ENCODE measurements at places on chromosomes 6 and 20.

DNA sequence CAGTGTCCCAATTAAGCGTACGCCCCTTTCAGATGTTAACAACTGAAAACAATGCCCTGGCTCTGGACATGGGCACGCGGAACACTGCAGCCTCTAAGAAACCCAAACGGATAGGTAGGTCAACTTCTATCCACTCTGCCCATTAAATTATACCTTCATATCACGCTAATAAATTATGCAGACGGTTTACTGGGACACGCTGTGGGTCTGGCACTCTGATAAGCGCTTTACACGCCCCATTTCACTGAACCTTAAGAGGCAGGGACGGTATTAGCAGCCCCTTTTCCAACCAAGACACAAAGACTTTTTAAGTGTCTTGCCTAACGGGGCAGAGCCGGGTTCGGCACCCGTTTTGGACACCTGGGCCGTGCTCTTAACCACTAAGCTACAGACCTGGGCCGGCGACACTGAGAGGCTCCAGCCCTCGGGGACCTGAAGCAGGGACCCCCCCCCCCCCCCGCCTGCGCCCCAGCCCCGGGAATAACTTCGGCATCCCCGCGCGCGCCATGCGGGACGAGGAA is 744 bp downstream of the STAU1 start:
- no peak for DNase-seq

- no peak for DNase-seq
These were observed 5.3 kb downstream of the KCNB1 start for GRCh38 chr20:49477200-49477599.

DNA sequence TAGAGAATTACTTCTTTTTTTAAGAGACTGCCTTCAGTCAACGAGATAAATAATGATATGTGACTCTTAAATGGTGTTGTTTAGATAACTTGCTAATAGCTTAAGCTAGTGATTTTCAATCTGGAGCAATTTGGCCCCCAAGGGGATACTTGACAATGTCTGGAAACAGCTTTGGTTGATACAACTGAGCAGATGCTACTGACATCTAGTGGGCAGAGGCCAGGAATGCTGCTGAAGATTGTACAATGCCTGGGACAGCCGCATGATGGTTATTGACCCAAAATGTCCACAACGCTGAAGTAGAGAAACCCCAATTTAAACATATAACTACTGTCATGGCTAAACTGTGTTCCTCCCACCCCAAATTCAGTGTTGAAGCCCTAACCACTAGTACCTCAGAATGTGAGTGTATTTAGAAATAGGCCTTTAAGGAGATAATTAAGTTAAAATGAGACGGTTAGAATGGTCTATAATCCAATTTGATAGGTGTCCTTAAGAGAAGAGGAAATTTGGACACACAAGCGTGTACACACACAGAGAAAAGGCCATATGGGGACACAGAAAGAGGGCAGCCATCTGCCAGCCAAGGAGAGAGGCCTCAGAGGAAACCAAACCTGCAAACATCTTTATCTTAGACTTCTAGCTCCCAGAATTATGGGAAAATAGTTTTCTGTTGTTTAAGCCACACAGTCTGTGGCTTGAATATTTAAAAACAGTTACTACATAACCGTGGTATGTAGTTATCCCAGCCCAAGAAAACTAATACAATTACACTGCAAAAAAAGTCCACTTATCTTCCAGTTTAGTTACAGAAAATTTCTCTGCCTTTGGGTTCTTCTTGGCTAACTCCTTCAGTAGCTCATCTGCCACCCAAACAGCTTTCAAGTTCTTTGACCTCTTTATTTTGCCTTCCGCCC is 22.2 kb downstream of the RWDD2A start:
- DNase-seq: peak; percentile 57

DNA sequence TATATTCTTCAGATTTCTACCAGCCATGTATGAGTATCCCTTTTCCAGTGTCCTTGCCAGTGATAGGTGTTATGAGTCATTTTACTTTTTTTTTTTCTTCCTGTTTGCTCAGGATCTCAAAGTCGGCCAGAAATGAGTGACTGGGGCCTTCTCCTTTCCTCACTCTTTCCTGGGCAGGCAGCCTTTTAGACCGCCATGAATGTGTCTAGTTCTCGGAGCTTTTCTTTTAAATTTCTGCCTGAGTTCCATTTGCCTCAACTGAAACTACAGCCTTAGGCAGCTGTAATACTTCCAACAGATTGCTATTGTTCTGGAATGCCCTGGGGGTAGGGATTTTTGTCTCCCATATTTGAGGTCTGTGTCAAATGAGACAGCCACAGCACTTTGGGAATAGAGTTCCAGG is 83.7 kb downstream of the STXBP5 start:
- DNase-seq: no peak

- no peak for DNase-seq
These were observed 168.4 kb downstream of the FOXC1 start for GRCh38 chr6:1777921-1778685.

- DNase-seq: no peak
These were observed 315.9 kb downstream of the TFAP2A start for GRCh38 chr6:10098756-10099528.

GRCh38 chr20:36471885-36472636 is 69.3 kb upstream of the MYL9 start:
- DNase-seq: no peak

DNA sequence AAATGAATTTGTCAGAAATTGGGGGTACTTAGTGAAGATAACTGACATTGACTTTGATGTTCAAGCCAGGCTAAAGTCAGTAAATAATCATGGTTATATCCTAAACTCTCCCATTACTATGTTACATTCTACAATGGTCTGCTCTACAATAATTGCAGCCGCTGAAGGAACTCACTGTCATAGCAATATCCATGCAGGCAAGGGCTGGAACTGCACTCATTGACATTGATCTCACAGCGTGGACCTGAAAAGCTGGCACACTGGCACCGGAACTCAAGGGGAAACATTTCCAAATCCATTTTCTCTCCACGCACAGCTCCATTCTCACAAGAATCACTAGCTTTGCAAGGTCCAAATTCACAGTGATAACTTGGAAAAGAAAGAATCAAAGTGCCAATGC is 702.7 kb downstream of the EYS start:
- DNase-seq: no peak

DNA sequence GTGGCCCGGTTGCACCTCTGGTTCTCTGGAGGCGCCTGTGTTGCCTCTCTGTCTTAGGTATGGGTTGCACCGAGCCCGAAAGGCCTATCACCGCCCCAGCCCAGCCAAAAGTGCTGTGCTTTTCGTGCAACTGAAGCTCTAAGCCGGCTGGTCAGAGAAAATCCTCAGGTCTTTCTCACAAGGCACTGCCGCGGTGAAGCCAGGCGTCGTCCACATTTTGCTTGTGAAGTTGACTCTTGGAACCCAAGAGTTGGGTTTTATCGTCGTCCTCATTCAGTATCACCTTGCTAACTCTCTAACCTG is 726 bp upstream of the EMILIN3 start:
- DNase-seq: no peak

DNA sequence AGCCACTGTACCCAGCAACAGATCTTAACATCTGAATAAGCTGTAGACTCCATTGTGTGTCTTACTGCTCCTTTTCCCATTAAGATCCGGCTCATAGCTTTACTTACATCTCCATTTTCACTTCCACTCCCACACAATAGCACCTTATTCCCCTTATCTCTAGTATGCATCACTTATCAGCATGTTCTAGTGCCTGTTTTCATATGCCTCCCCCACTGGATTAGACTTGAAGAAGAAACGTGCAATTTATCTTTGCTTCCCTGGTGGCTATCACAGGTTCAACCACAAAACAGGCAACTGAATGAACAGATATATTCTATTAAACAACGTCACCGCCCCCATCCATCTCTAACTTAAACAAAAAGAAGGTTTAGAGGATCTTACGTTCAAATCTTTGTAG is 12.1 kb downstream of the SSR1 start:
- DNase-seq: no peak

DNA sequence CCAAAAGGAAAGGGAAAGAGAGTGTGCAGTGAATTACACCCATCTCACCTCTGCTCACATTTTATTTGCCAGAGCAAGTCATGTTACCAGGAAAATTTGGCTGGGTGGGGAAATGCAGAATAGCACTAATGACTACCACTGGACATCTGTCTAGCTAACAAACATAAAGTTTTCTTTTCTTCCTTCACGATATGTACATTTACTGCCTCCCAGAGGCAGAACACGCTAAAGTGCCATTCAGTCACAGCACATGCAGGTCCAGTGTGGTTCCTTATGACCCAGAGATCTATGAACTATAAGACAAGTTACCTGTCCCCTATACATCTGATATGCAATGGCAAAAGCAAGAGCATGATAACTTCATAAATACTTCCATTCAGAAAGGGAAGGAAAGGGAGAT is 194.1 kb downstream of the OGFRL1 start:
- DNase-seq: no peak

- no peak for DNase-seq
These were observed 78.9 kb downstream of the SLX4IP start for GRCh38 chr20:10513931-10514575.

- DNase-seq: no peak
These were observed 244.4 kb downstream of the SAMD5 start for GRCh38 chr6:147752689-147753403.

DNA sequence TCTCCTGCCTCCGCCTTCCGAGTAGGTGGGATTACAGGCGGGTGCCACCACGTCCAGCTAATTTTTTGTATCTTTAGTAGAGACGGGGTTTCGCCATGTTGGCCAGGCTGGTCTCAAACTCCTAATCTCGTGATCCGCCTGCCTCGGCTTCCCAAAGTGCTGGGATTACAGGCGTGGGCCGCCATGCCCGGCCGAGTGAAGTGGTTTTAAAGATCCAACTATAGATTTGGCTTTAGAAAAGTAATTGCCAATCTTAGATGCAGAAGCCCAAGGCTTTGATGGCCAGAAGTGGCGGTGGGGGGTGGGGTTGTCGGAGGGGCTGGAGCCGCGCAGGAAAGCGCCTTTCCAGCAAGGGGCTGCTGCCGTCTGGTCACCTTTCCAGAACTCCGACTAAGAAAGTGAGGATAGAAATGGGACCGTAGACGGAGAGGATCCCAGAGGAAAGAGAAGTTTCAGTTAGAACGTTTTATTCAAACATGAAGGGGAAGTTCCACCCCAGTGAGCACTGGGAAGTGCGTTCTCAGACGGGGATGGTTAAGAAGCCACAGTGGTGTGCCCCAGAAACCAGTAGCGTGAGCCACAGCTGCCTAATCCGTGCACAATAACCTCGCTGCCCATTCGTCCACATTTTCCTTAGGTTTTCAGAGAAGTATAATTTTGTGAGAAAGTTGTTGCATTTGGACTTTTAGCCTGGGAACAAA is 69.7 kb downstream of the DLL1 start:
- no peak for DNase-seq

GRCh38 chr6:157587127-157587926 is 206.3 kb downstream of the ZDHHC14 start:
- no peak for DNase-seq

DNA sequence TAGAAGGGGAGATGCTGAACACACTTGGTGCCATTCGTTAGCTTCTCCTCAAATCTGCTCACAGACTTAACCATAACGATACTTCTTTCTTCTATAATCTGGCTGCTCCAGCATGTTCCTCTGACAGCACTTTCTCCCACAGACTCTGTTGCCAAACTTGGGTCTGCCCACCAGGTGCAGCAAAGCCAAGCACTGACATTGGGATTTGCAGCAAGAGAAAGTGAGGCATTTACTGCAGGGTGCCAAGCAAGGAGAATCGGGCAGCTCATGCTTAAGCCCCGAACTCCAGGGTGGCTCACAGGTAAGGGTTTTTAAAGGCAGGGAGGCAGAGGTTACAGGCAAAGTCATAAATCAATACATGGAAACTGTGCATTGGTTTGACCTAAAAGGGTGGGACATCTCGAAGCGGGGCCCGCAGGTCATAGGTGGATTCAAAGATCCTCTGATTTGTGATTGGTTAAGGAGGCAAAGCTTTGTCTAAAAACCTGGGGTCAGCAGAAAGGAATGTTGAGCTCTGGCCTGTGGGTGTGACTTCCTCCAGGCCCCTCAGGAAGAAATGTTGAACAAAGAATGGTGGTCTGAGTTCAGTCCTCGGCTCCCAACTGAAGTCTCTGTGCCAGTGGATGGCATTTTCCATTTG is 25.1 kb upstream of the PNPLA1 start:
- no peak for DNase-seq

DNA sequence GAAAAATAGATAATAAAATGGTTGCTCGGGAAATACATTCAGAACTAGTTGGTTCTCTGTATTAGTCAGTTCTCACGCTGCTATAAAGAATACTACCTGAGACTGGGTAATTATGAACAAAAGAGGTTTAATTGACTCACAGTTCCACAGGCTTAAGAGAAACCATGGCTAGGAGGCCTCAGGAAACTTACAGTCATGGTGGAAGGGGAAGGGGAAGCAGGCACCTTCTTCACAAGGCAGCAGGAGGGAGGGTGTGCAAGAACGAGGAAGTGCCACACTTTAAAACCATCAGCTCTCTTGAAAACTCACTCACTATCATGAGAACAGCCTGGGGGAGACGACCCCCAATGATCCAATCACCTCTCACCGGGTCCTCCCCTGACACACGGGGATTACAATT is 24.2 kb upstream of the SNX9 start:
- DNase-seq: no peak

- DNase-seq: no peak
These were observed 36.1 kb downstream of the DSE start for GRCh38 chr6:116406678-116407345.

- DNase-seq: no peak
These were observed 2.8 kb downstream of the SOX4 start for GRCh38 chr6:21596145-21596948.

GRCh38 chr6:91708534-91708933 is 1121.7 kb upstream of the MAP3K7 start:
- no peak for DNase-seq

DNA sequence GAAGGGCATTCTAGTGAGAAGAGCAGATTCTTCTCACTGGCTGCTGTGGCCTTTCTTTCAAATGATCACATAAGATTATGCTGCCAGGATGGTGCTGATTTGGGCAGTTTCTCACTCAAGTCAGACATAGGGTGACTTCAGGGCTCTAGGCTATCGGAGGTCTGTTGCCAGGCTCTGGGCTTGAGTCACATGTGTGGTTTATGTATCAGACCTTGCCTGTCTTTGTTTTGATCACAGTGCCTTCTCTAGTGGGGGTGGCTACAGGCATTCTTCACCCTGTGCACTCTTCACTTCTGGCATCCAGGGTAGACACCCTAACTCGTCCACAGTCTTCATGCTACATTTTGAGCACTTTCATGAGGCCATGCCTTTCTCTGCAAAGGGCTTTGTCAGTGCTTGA is 823.7 kb upstream of the MAN1A1 start:
- DNase-seq: no peak

DNA sequence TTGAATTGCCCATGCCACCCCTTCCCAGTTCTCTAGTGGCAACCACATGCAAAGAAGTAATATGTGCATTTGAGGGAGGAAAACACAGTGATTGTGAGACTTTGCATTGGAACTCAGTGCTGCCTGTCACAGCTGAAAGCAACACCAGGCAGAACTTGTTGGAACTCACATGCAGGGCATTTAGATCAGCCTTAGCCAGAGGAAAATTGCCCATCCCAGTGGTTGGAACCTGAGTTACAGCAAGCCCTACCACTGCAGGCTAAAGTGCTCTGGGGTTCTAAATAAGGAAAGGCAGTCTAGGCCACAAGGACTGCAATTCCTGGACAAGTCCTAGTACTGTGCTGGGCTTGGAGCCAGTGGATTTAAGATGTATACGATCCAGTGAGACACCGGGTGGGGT is 245.3 kb upstream of the UFL1 start:
- DNase-seq: no peak
